Mesangial cell (primary cell): ENCODE measurements at places on chromosomes 1 and 21. TPM values are rescaled to one million over a fixed set of nuclear protein-coding genes. Genes with fewer than 3 reads are reported as not detected.

Gene HES2
- total RNA-seq: 0.25 and 0.65 TPM in 2 replicates

Gene CACHD1
- 6.5 and 6.6 TPM in 2 replicates for total RNA-seq

Gene RGS18
- total RNA-seq: not detected in 2 replicates

Gene FAM72C
- total RNA-seq: 0.25 and 0.98 TPM in 2 replicates
